IPS DF 6.9 (cell line): ENCODE measurements at places on chromosomes 5 and 9.

DNA sequence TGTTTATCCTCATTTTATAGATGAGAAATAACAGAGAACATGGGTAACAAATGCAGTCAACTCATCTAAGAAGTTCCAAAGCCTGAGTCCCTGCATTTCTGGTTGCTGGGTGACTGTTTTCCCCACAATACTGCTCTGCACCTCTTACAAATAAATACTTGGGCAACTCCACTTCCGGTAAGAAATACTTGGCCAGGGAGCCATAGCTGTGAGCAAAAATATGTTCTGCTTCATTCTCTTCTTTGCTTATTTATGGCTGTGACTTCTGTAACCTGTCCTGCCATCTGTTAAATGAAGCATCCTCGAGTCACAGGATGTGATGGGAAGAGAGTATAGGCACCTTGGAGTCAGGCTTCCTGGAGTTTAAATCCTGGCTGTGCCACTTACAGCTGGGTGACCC is 49.9 kb downstream of the GDNF start:
- H3K27ac ChIP-seq: no peak overlapping the region
- DNase-seq: no peak
- no peaks in the 10 kb centered on the region for H3K27me3 ChIP-seq
- H3K36me3 ChIP-seq: no peaks in the 10 kb centered on the region
- no peaks in the 10 kb centered on the region for H3K4me1 ChIP-seq

GRCh38 chr9:81680506-81680905 is 8.8 kb downstream of the TLE1 start:
- H3K4me3 ChIP-seq: no peak overlapping the region
- H3K27me3 ChIP-seq: no peaks in the 10 kb centered on the region
- peaks cover 7% of the 10 kb centered on the region; the same call in 1 of the 2 replicates for H3K36me3 ChIP-seq
- H3K27ac ChIP-seq: no peak overlapping the region
- no peak for DNase-seq
- no peaks in the 10 kb centered on the region for H3K4me1 ChIP-seq

DNA sequence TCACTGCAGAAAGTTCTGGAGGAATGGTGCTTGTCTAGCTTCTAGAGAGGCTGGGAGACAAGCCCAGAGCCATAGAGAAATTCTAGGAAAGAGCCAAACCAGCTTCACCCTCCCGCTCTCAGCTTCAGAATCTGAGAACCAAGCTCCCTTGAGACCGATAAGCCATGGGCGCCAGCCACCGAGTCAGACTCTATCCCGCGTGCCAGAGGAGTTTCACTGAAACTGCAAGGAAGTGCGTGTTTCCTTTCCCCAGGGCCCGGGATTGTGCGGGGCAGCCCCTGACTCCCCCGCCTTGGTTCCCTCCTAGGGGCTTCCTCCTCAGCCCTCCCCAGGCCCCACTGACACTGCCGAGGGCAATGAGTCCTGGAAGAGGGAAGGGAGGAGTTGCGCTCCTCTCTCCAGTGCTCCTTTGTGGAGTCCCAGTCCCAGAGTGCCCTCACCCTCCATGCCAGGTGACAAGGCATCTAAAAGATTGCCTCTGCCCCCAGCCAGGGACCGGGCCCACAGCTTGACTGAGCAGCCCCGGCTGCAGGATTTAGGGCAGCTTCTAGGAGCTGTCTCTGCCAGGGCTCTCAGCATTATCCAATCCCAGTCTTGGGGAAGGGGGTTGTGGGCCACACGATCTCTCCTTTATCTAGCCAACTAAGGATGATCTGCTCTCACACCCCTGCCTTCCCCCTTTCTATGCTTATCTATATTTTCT is 18.4 kb upstream of the TCF7 start:
- H3K27ac ChIP-seq: no peak overlapping the region
- H3K4me1 ChIP-seq: peaks cover 6% of the 10 kb centered on the region
- peaks cover 3% of the 10 kb centered on the region; the same call in 1 of the 2 replicates for H3K27me3 ChIP-seq
- DNase-seq: no peak
- H3K4me3 ChIP-seq: no peak overlapping the region

- DNase-seq: no peak
- H3K4me3 ChIP-seq: peak overlapping the region; percentile 43; the same call in 1 of the 2 replicates
- no peaks in the 10 kb centered on the region for H3K36me3 ChIP-seq
- H3K27me3 ChIP-seq: peaks cover 7% of the 10 kb centered on the region; the same call in 1 of the 2 replicates
- no peak overlapping the region for H3K27ac ChIP-seq
Observed at GRCh38 chr5:132010645-132010988, 841 bp downstream of the ACSL6 start.

DNA sequence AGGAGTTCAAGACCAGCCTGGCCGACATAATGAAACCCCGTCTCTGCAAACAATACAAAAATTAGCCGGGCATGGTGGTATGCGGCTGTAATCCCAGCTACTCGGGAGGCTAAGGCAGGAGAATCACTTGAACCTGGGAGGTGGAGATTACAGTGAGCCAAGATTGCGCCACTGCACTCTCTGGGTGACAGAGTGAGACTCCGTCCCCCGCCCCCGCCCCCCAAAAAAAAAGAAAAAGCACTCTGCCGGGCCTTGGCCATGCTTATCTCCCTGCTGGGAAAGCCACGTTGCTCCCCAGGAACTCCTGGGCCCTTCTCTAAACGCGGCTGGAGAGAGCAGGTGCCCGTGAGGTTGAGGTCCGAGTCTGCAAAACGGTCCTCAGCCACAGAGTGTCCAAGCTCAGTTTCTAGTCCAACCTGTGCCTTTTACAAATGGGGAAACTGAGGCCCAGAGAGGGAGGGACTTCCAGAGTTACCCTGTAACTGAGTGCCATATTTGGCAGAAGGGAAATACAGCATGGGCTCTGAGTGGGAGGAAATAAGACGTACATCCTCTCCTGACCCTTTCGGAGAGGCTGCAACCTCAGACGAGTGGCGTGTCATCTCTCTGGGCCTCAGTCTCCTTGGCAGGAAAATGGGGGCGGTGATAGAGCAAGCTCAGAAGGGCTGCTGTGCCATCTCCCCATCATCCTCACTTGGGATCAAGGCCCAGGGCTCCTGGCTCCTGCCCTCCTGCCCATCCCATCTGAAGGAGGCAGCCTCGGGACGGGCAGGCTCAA is 6.6 kb upstream of the PHYHD1 start:
- H3K4me1 ChIP-seq: peaks cover 9% of the 10 kb centered on the region
- no peaks in the 10 kb centered on the region for H3K27me3 ChIP-seq

DNA sequence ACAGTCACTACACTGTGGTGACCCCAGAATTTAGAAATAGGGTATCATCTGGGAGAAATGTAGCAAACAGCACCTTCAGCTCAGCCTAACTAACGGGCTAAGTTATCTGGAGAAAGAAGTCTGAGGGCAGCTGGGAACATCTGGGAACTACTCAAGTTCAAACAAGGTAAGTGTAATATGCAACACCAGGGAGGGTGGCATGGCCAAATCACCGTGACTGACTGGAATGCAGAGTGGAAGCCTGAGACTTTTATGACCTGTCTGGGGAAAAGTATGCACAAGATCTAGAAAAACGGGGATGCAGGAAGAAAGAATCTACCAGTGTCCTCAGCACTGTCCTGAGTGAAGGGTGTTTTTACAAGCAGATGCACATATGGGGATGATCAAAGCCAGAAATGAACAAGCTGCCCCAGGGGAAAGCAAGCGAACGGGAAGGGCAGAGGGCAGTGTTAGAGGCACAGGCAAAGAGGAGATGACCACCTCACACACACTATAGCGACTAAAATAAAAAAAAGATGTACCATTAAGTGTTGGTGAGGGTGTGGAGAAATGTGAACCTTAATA is 59.9 kb downstream of the SERINC5 start:
- no peak for DNase-seq
- no peaks in the 10 kb centered on the region for H3K27me3 ChIP-seq
- no peak overlapping the region for H3K4me3 ChIP-seq
- peaks cover 9% of the 10 kb centered on the region; the same call in 1 of the 2 replicates for H3K4me1 ChIP-seq
- H3K36me3 ChIP-seq: peaks cover under 1% of the 10 kb centered on the region; the same call in 1 of the 2 replicates

DNA sequence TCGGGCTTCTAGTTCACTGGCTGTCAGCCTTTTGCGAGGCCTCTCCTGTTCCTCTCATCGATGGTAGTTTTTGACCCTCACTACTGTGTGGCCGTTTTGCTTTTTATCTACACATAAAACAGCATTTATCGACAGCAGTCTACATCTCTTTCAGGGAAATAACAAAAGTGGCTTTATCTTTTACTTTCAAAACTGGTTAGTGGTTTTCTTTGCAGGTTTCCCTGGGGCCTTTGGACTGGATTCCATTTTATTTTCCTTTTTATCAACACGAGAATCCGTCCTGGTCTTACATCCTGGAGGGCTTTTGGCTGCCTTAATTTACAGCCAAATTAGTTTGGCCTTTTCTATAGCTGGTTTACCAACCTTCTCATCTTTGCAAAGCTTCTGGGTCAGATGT is 793 bp upstream of the PKD2L2 start:
- H3K4me1 ChIP-seq: peaks cover 3% of the 10 kb centered on the region; the same call in 1 of the 2 replicates
- no peak overlapping the region for H3K4me3 ChIP-seq
- no peaks in the 10 kb centered on the region for H3K27me3 ChIP-seq
- no peaks in the 10 kb centered on the region for H3K36me3 ChIP-seq
- DNase-seq: no peak
- H3K27ac ChIP-seq: no peak overlapping the region

- no peak overlapping the region for H3K27ac ChIP-seq
- H3K4me1 ChIP-seq: no peaks in the 10 kb centered on the region
- DNase-seq: no peak
- no peak overlapping the region for H3K4me3 ChIP-seq
- no peaks in the 10 kb centered on the region for H3K27me3 ChIP-seq
- no peaks in the 10 kb centered on the region for H3K36me3 ChIP-seq
Observed at GRCh38 chr9:105157171-105157583, 87.3 kb upstream of the SLC44A1 start.

DNA sequence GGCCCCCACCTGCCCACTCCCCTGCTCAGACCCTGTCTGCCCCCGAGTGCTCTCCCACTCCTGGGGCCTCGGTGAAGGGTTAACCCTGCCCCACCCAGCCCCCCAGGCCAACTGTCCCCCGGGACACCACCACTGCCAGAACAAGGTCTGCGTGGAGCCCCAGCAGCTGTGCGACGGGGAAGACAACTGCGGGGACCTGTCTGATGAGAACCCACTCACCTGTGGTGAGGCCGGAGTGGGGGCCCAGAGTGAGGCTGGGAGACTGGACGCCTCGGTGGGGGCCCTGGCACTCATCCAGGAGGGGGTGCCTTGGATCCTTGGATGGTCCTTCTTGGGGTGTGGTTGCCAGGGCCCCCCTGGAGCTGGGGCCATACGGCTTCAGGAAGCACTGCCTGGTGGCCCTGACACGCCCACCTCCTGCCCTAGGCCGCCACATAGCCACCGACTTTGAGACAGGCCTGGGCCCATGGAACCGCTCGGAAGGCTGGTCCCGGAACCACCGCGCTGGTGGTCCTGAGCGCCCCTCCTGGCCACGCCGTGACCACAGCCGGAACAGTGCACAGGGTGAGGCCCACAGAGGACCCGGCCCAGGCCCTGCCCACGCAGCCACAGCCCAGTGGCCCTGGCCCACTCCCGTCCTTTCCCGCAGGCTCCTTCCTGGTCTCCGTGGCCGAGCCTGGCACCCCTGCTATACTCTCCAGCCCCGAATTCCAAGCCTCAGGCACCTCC is 2.1 kb downstream of the MAMDC4 start:
- H3K36me3 ChIP-seq: no peaks in the 10 kb centered on the region; the same call in 1 of the 2 replicates
- H3K27ac ChIP-seq: no peak overlapping the region
- H3K4me3 ChIP-seq: no peak overlapping the region
- H3K4me1 ChIP-seq: peaks cover 4% of the 10 kb centered on the region; the same call in 1 of the 2 replicates

GRCh38 chr5:106737111-106737510 is 933.6 kb downstream of the EFNA5 start:
- no peaks in the 10 kb centered on the region for H3K36me3 ChIP-seq
- no peaks in the 10 kb centered on the region for H3K27me3 ChIP-seq
- no peaks in the 10 kb centered on the region for H3K4me1 ChIP-seq
- no peak for DNase-seq
- H3K27ac ChIP-seq: no peak overlapping the region

DNA sequence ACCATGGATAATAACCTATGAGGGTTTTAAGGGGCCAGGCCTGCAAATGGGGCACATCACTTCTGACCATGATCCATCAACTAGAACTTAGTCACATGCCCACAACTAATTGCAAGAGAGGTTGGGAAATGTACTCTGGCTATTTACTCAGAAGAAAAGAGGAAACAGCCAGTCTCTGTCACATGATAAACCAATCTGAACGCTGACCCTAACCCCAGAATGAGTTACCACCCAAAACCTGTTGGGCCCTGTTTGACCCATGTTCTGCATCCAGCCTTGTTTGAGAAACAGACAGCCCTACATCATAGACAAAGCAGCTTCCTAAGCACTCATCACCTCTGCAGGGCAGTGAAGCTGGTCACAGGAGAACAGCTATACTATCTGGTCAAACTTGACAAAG is 5.8 kb downstream of the MACROH2A1 start:
- H3K36me3 ChIP-seq: no peaks in the 10 kb centered on the region
- no peak overlapping the region for H3K27ac ChIP-seq

GRCh38 chr5:171710451-171711024 is 75.1 kb upstream of the SMIM23 start:
- H3K27me3 ChIP-seq: no peaks in the 10 kb centered on the region
- DNase-seq: no peak
- no peaks in the 10 kb centered on the region; the same call in 1 of the 2 replicates for H3K4me1 ChIP-seq
- no peak overlapping the region for H3K4me3 ChIP-seq
- no peaks in the 10 kb centered on the region for H3K36me3 ChIP-seq
- H3K27ac ChIP-seq: no peak overlapping the region

DNA sequence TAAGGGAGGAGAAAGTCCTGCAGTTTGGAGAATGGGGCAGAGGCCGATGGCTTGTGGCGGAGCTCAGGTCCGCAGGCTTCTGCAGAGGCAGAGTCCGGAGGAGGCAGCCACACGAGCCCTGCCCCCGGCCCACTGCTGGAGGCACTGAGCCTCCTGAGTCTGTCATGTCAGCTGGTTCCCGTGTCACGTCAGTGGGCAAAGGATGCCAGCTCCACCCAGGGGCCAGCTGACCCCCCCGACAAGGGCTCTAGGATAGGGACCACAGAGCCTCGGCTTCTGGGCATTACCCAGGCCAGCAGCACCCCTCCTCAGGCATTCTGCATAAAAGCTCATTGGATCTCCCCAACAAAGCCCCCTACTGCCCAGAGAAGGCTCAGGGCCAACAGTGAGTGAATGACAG is 8.5 kb downstream of the SH3PXD2B start:
- H3K4me1 ChIP-seq: peaks cover 5% of the 10 kb centered on the region
- H3K27me3 ChIP-seq: no peaks in the 10 kb centered on the region
- no peak for DNase-seq
- H3K36me3 ChIP-seq: no peaks in the 10 kb centered on the region
- no peak overlapping the region for H3K4me3 ChIP-seq

DNA sequence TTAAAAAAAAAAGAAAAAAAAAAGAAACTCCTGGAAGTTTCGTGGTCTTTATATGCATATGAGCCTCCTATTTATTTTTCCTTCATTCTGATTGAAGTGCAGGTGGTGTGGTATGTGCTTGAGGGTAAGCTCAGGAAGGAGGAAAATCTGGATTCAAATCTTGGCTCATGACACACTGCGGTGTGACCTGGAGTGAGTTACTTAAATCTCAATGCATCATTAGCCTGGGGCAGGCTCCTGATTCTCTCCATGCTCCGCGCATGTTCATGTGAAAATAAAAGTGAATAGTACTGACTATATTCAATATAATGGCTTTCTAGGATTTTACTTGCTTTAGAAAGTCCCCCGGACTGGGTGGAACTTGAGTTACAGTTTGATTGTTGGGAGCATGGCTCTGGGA is 35.6 kb downstream of the PTTG1 start:
- no peak overlapping the region for H3K27ac ChIP-seq
- H3K4me1 ChIP-seq: no peaks in the 10 kb centered on the region
- no peak for DNase-seq
- H3K4me3 ChIP-seq: no peak overlapping the region
- no peaks in the 10 kb centered on the region for H3K27me3 ChIP-seq
- H3K36me3 ChIP-seq: no peaks in the 10 kb centered on the region

GRCh38 chr5:19853616-19854240 is 134.3 kb downstream of the CDH18 start:
- no peak overlapping the region for H3K4me3 ChIP-seq
- no peaks in the 10 kb centered on the region; the same call in 1 of the 2 replicates for H3K4me1 ChIP-seq
- no peak for DNase-seq
- no peaks in the 10 kb centered on the region for H3K36me3 ChIP-seq

GRCh38 chr5:80220245-80220897 is 35.5 kb downstream of the SERINC5 start:
- no peaks in the 10 kb centered on the region for H3K36me3 ChIP-seq
- H3K27me3 ChIP-seq: no peaks in the 10 kb centered on the region
- DNase-seq: no peak
